Progenitor cell of endocrine pancreas (in vitro differentiated cells): ENCODE measurements at places on chromosomes 13 and 19.

DNA sequence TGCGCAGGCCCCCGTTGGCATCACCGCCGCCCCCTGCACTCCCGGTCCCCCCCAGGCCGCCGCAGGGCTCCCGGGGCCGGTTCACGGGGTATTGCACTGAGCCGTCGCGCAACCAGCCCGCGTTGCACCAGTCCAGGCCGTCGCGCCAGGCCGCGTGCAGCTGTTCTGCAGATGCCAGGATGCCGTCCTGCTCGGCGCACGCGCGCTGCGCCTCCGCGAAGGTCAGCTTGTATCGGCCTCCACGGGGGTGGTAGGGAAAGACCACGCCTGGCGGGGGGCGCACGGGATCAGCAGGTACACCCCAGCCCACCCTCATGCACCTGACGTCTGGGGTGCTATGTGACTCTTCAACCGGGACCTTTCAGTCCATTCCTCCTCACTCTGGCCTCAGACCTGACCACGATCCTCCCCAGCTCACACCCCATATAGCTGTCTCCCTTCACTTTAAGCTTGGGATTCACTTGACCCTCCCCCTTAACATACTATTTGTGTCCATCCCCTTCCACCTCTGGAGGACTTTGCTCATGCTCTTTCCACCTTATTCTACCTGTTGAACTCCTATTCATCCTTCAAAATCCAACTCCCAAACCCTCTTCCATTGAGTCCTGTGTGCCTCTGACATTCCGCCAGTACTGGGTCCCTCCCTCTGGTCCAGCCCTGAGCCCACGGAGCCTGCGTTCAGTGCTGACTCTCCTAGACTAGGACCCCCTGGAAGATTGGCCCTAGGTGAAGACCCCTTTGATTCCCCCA, 14.3 kb downstream of the TM6SF2 start:
- no peak for DNase-seq

- DNase-seq: no peak
Measured at GRCh38 chr13:93956426-93956825, 523.1 kb downstream of the DCT start.

- no peak for DNase-seq
Measured at GRCh38 chr19:38650172-38650775, 2.8 kb downstream of the ACTN4 start.

- no peak for DNase-seq
Measured at GRCh38 chr13:29815336-29815735, 35.1 kb downstream of the UBL3 start.

DNA sequence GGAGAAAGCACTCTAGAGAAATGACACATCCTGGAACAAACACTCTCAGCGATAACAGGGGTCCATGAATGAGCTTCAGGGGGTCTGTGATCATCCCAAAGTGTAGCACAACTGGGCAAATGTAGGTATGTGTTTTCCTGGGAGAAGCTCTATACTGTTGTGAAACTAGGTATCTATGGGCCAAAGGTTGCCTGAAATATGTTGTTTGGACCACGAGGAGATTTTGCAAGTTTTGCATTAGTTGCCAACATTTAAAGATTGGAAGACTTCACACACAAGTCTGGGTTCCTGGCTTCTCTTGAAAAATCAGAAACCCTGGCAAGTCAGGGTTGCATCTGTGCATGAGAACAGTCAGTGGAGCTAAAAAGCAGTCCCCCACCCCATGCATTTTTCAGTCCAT, 26.7 kb upstream of the POU2F2 start:
- DNase-seq: no peak

DNA sequence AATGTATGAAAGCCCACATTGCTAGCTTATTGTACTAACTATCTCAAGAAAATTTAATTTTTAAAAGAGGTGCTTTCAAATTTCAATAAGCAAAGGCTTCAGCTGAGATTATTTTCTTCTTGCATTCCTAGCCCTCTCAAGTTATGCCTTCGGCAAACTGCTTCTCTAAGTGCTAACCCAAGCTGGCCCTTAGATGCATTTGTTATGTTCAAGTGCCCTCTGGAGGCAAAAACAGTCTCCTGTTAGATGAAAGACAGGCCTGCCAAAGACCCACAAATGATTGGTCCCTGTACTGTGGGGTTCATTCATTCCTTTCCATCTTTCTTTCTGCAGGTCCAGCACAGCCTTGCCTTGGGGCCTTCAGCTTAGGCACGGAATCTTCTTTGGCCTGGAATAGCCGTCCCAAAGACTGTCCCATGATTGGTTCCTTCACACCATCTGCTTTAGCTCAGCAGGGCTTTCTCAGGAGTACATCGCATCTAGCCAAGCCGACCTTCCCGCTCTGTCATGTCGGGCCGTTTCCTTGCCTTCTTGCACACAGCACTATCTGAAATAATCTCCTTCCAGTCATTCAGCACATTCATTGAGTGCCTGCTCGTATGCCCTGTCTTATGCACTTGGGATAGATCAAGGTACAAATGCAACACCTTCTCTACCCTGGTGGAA, 26.4 kb upstream of the TPTE2 start:
- DNase-seq: no peak

DNA sequence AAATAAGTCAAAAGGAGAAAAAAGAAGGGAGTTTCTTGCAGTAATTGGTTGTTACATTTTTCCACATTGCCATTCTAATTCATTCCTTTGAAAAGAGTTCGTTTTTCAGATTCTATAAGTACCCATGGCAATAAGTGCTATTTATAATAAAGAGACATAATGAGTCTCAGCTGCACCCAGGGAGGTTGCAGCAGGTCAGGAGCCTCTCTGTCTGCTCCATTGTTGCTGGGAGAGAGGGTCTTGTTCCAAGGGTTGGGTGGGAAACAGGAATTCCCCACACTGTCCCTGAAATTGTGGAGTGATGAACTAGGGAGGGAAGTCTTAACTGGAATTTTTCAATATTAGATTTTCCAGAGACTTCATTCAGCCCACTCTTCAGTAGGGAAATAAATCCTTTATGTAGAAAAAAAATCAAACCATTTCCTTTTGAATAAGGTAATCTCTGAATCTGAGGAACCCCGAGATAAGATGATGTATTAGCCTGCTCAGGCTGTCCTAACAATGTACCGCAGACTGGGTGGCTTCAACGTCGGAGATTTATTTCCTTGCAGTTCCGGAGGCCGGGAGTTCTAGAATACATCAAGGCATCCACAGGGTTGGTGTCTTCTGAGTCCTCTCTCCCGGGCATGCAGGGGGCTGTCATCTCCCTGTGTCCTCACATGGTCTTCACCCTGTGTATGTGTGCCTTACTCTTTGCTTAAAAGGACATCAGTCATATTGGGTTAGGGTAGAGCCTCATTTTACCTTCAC, 342.7 kb upstream of the TMTC4 start:
- no peak for DNase-seq

- no peak for DNase-seq
Measured at GRCh38 chr19:13622766-13623715, 116.8 kb upstream of the CACNA1A start.

- no peak for DNase-seq
Measured at GRCh38 chr19:17379221-17379631, 2.1 kb upstream of the PLVAP start.

GRCh38 chr13:38804061-38804460, 117.2 kb downstream of the FREM2 start:
- no peak for DNase-seq

DNA sequence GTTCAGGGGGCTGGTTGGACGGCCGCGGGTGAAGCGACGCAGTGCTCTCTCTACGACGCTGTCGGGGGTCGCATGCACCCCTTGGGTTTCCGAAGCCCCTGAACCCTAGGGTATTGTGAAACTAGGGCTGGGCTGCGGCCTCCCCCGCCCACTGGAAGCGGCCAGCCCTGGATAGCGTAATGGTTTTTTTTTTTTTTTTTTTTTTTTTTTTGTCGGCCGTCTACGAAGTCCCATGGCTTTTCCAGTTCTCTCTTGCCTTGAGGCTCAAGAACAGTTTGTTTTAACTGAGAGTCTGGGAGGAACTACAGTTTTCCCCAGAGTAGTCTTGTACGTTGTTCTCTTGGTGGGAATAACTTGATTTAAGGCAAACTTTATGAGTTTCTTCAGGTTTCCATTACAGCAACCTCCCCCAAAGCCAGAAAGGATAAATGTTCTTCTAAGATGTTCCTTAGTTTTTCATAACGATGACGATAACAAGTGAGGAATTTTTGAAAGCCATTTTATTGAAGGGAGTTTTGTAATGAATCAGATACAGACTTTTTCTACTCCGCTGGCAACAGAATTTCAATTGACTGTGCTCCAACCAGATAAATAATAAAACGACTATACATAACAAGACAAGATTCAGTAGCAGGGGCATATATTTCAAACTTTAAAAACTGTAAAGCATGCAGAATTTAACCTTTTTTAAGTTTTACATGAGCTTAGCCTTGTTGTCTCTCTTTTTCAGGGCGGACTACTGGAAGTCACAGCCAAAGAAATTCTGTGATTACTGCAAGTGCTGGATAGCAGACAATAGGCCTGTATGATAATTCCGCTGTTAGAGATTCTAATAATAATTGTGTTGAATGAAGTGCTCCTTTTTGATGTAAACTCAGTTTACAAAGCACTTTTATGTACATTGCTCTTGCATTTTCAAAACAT, 867 bp downstream of the WBP4 start:
- no peak for DNase-seq

- DNase-seq: no peak
Measured at GRCh38 chr13:27354379-27354778, 70.0 kb upstream of the GTF3A start.

DNA sequence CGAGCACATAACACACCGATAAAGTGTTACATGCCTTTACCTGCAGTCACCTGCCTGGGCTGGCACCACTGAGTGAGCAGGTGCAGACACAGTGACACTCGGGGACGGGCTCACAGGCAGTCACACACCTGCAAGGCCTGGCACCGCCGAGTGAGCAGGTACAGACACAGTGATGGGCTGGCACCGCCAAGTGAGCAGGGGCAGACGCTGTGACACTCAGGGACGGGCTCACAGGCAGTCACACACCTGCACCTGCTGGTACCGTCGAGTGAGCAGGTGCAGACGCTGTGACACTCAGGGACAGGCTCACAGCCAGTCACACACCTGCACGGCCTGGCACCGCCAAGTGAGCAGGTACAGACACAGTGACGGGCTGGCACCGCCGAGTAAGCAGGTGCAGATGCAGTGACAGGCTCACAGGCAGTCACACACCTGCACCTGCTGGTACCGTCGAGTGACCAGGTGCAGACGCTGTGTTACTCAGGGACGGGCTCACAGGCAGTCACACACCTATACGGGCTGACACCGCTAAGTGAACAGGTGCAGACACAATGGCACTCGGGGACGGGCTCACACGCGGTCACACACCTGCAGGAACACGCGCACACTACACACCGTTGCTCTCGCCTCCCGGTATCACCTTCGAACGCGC, 470 bp downstream of the ZNF835 start:
- no peak for DNase-seq

DNA sequence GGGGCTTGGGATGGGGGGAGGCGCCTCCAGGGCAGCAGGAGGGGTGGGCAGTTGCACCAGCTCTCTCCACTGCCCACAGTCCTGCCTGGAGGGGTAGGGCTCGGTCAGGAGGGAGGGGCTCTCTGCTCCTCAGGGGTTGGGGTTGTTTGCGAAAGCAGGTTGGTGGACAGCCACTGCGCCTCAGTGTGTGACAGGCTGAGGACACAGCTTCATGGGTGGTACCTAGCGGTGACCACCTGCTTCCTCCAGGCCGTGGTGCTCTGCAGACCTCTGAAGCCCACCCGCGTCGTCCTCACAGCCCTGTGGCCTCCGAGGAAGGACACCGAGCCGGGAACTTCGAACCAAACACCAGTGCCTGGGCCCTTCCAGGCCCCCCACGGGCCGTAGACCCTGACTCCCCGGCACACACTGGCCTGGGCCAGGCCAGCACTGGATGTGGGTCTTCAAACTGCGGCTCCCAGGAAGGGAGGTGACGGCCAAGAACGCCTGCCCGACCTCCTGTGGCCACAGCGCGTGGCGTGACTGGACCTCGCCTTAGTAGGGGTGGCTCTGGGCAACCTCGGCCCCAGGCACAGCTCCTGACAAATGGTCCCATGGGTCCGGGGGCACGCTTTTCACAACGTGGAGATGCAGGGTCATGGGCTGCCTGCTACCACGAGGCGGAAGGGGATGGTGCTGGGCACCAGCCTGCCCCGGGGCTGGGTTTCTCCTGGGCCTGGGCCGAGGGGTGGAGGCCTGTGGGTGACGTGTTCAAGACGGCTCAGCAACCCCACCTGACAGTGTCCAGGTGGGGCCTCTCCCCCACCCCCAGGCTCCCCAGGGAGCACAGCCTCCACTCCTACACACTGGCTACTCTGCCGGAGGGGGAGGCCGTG, 173.2 kb downstream of the KDM4B start:
- no peak for DNase-seq

GRCh38 chr19:44003461-44004009, 778 bp downstream of the ZNF230 start:
- DNase-seq: no peak

- no peak for DNase-seq
Measured at GRCh38 chr13:58704953-58705352, 1073.4 kb downstream of the PCDH17 start.

DNA sequence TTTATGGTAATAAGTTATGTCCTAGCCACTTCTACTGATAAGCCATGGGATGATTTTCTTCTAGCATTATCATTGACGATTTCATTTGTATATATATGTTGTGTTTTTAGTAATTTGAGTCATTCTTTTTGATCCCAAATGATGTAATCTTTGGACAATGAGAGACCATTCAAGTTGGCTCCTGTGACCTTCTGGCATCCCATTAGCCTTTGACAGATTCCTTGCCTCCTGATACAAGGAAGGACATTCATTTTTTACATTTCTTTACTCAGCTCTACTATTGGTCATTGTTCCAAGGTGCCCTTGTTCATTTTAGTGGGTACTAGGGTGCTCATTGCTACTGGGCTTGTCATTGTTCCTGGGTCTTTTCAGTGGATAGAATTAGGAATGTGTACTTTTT, 35.3 kb upstream of the MYCBP2 start:
- DNase-seq: no peak

GRCh38 chr13:114082849-114083645, 49.4 kb downstream of the RASA3 start:
- no peak for DNase-seq

DNA sequence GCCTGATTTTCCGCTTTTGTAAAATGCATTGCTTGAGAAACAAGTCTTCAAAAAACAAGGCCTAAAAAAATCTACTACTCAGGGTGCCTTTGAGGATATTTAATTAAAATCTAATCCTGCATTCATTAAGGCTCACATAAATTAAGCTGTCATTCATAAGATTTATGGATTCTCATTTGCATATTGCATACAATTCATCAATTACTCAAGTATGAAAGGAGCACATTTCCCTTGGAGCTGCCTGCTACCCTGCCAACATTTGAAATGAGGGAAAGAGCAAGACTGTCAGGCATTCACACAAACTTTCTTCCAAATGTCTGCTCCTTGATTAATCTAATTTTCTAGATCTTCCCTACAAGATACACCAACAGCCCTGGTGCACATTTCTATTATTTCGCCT, 140.0 kb downstream of the DACH1 start:
- DNase-seq: no peak

- DNase-seq: no peak
Measured at GRCh38 chr13:49185264-49185663, 34.9 kb upstream of the MLNR start.

DNA sequence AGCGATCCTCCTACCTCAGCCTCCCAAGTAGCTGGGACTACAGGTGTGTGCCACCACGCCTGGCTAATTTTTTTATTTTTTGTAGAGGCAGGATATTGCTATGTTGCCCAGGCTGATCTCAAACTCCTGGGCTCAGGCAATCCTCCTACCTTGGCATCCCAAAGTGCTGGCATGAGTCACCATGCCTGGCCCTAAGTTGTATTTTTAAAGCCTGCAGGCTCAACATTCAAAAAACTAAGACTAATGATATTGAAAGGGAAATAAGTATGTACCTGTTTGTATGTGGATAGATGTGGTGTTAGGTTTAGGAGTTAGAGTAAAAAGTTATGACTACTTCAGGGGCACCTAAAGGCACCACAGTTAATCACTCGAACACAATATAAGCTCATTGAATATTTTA, 5.4 kb upstream of the IPO5 start:
- no peak for DNase-seq
